CD8-positive, alpha-beta T cell (primary cell): ENCODE measurements at places on chromosomes 1 and 21.
A peak's percentile ranks its signal among the peaks of the same experiment; 100 is the strongest.

DNA sequence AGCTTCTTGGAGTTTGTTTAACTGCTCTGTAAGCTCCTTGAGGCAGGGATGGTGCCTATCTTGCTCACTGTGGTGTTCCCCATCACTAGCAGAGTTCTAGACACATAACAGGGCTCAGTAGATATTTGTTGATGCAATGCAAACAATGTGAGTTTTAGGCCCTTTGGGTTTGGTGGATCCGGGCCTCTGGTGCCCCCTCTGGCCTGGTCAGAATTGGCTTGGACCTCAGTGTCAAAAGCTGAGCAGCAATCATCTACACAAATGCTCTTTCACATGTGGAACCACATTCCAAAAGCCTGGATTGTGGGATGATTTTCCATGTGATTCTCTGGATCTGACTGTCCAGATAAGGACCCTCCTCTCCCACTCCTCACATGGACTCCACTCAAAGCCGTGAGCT lies 53.4 kb upstream of the BCAR3 start:
- no peak for DNase-seq

- DNase-seq, result no peak
These were observed 54.2 kb downstream of the HMCN1 start for GRCh38 chr1:185788386-185788785.

- peak; percentile 90 for DNase-seq
These were observed 1.2 kb downstream of the GPR153 start for GRCh38 chr1:6259491-6260362.

- no peak for DNase-seq
These were observed 25.9 kb downstream of the IL12RB2 start for GRCh38 chr1:67333603-67334002.

- DNase-seq, result no peak
These were observed 51.5 kb upstream of the CNIH3 start for GRCh38 chr1:224564454-224565084.

DNA sequence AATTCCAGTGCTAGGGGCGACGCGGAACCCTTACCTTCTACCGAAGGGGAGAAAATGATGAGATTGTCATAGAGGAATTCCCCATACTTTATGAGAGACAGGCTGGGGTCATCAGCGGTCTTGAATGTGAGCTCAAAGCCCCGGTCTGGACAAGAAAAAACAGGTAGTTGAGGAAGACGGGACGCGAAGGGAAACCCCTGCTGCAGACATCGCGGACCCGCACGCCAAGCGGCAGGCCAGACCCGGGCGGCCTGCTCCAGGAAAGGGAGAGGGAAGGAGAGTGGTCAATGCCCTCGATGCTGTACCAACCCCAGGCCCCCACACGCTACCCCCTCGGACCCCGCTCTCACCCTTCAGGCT lies 342 bp downstream of the DDOST start:
- DNase-seq, result no peak

DNA sequence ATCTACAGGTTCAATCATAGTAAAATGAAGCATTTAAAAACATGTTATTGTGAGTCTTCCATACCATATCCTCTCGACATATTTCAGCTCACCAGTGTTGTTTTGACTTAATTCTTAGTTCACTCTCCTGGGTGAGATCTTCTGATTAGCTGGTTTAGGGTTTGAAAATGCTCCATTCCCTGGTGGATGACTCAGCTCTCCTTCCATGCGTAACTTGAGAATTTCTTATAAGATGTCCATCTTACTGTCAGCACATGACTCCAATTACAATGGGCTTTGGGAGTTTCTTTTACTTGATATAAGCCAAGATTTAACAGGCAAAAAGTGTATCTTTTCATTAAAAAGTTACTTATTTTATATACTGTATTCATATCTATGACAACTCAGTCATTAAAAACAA lies 476.5 kb downstream of the BRINP3 start:
- DNase-seq, result no peak

DNA sequence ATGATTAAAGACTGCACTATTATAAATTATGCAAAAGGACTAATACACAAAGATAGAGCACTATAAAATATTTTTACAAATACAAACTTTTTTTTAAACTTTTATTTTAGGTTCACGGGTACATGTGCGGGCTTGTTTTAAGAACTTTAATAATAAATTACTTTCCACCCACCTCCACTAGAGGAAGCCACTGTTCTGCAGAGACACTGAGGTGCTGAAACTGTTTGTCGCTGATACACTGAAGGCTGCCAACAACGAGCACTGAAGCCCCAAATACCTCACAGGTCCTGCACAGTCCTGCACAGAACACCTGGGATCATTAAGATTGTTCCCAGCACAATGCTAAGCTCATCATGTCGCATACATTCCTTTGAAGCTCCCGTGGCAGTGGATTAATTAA lies 19.9 kb downstream of the COA6 start:
- no peak for DNase-seq
